Left lobe of liver (tissue), 2 donors: ENCODE measurements at places on chromosomes 16 and 17.
A peak's percentile ranks its signal among the peaks of the same experiment; 100 is the strongest.

GRCh38 chr17:50056217-50056960 is 479 bp downstream of the ITGA3 start:
- no peak for DNase-seq

DNA sequence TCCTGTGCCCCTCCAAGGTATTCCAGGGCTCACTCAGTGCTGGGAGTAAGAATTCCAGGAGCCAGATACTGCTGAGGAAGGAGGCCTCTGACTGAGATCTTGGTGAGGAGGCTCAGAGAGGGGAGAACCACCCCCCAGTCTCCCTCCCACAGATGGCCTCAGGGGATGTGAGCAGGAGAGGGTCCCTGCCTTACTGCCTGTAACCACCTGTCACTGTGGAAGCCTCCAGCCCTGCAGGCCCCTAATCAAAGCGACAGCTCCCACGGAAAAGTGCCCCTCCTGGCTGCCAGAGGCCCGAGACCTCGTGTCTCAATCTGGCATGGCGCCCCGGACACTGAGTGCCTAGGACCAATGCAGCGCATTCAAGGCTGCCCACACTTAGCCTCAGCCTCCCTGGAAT is 7.7 kb upstream of the C17orf113 start:
- no peak for DNase-seq

DNA sequence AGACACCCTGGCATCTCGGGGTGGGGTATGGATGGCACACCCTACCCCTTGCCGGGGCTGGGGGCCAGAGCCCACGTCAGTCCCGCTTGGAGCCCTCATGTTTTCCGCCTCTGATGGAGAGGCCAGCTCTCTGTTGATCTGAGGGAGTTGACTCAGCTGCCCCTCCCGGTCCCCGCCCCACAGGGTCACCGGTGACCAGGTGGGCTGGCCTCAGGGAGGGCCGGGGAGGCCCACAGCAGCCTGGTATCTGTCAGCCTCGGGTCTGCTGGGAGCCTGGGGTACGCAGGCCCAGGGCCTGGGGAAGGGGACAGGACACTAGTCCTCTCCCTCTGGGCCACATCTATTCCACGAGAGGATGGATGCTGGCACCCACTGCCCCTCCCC is 109.5 kb upstream of the CIBAR2 start:
- no peak for DNase-seq

GRCh38 chr17:48893646-48894508 is 1.3 kb downstream of the ATP5MC1 start:
- no peak for DNase-seq

DNA sequence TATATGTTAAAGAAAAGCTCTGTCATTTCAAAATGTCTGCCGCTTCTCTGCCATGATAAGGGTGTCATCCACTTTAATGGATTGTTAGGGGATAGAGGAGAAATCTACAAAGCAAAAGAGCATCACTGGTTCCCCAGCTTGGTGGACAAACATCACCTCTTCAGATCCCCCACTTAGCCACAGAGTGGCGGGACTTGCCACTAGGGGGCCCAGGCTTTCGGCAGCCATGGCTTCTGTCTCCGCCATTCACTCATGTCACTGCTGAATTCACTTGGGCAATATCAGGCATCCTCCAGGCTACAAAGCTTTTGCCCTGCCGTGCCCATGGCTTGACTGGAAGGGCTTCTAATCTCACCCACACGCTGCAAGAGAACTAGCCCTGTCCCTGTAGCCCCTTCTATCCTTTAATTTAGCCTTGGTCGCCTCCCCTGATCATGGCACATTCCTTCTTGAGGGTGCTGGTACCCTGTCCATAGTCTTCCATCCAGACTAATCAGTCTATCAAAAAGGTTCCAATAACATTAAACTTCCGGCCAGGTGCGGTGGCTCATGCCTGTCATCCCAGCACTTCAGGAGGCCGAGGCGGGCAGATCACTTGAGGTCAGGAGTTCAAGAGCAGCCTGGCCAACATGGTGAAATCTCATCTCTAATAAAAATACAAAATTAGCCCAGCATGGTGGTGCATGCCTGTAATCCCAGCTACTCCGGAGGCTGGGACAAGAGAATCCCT is 34.7 kb downstream of the SBK1 start:
- no peak for DNase-seq

DNA sequence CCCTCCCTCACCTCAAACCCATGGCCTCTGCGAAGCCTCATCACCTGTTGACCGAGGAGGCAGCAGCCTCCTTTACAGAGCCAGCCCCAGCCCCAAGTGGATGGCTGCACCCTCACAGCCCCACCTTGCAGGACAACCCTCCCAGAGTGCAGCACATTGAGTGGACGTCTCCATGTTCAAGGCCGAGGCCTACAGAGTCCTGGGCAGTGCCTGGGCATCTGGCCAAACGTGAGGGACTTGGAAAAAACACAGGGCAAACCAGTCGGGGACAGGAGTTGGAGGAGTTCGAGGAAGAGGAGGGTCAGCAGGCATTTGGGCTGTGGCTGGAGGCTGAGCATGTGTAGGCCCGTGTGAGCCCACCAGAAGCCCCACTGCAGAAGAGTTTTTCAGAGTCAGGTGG is 39.6 kb downstream of the ACTG1 start:
- no peak for DNase-seq

- no peak for DNase-seq
Observed at GRCh38 chr16:25395528-25395927, 137.9 kb upstream of the ZKSCAN2 start.

DNA sequence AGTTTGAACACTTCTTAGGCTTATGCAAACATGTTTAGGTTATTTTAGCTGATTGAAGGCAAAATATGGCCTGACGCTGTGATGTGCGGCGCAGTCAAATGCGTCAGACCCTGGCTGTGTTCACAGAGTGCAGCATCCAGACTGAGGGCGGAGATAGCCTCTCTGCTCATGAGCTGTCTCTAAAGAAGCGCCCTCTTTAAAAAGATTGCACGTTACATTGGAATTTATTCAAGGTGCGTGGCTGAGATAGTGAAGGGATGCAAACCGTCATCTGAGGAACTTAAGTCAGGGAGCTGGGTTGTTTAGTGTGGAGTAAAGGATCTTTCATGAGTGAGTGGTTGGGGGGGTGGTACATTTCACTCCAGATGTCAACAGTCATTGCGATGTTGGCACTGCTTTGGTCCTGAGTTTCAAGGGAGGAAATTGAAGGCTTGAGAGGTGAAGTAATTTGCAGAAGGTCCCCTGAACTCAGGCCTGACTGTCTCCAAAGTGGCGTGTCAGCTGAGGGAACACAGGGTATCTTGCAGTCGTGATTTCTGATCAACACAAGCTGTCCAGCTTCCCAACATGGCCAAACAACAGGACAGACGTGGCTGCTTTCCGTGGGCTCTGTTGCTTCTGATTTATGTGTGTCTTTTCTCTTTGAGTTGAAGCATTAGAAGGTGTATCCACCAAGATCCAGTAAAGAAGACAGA is 33.4 kb downstream of the RPTOR start:
- peak; percentile 6 for DNase-seq

DNA sequence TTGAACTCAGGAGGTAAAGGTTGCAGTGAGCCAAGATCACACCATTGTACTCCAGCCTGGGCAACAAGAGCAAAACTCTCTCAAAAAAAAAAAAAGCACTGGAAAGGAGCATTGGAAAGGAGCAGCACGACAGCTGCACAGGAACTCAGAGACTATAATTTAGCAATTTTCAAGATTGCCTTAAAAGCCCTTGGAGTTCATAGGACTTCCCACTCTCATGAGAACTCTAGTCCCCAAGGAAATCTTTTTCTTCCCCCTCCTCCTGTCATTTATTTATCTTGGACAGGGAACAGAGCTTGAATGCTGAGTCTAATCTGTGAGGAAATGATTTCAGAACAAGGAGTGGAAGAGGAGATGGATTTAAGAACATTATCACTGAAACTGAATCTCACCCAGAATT is 69.0 kb downstream of the PLXDC1 start:
- no peak for DNase-seq

GRCh38 chr17:19386974-19387920 is at the start of gene MFAP4:
Gene MFAP4 (minus strand): TSS chr17:19387190. CDS start chr17:19387155, 35 bp downstream.
- DNase-seq = no peak

DNA sequence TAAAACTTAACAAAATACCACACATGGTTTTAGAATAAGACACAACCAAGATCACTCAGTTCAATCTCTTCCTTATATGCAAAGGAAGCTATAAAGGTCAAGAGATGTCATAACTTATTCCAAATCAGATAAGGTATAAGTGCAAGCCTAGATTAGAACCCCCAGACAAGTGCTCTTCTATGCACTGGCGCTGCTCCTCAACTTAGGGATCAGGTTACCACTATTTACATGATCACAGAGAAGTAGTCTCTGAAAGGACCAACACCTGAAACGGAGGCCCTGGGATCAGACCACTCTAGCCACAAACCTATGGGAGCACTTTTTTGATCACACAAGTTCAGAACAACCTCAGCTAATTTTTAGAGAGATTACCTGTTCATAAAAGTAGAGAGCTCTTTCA is 16.6 kb downstream of the COPS3 start:
- DNase-seq = no peak

- DNase-seq = no peak
Observed at GRCh38 chr16:19289811-19290485, 4.4 kb downstream of the CLEC19A start.

GRCh38 chr16:49465661-49466528 is 92.3 kb downstream of the C16orf78 start:
- peak; percentile 18 for DNase-seq

GRCh38 chr17:83111516-83112282 is 32.3 kb downstream of the METRNL start:
- no peak for DNase-seq

DNA sequence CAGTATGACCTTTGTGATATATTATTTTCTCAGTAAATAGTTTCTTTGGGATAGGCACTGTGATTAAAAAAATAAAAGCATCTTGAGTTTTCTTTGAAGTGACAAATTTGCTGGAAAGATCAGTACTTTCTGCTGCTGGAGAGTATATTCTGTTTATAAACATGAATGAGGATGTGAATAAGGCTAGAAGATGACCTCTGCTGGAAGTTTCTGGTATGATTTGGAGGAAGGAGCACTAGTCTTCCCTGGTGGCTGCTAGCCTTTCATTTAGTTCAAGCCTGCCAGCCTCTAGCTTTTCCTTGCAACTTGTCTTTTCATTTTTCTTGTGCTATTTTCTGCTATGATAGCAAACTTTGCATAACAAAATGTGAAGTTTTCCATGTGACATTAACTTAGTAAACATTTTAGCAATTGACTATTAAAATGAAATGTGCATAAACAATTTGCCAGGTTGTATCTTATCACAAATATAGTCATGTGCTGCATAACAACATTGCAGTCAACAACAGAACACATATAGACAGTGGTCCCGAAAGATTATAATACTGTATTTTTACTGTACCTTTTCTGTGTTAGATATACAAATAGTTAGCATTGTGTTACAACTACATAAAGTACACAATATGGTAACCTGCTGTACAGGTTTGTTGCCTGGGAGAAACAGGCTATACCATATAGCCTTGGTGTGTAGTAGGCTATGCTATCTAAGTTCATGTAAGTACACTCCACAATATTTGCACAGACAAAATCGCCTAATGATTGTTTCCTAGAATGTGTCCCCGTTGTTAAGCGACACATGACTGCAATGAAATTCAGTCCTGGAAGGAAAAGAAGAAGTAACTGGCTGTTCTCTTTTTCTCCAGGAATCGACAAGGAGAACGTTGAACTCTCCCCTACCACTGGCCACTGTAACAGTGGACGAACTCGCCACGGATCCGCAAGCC is 18.1 kb upstream of the RAB11FIP4 start:
- no peak for DNase-seq

DNA sequence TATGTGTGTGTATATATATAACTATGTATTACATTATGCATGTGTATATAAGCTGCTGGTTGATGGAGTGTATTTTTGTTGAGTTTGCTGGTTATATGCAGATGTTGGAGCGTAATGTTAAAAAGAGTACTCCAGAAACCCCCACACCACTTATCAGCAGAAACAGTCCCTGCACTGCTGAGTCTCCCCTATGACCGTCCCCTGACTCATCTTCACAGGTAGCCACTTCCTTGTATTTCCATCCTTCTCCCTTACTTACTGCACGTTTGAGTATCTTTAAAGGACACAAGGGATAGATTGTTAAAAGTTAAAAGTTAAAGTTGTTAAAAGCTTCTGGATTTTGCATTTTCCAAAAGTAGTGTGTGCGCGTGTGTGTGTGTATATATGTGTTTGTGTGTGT is 853.9 kb upstream of the EEF2KMT start:
- no peak for DNase-seq

DNA sequence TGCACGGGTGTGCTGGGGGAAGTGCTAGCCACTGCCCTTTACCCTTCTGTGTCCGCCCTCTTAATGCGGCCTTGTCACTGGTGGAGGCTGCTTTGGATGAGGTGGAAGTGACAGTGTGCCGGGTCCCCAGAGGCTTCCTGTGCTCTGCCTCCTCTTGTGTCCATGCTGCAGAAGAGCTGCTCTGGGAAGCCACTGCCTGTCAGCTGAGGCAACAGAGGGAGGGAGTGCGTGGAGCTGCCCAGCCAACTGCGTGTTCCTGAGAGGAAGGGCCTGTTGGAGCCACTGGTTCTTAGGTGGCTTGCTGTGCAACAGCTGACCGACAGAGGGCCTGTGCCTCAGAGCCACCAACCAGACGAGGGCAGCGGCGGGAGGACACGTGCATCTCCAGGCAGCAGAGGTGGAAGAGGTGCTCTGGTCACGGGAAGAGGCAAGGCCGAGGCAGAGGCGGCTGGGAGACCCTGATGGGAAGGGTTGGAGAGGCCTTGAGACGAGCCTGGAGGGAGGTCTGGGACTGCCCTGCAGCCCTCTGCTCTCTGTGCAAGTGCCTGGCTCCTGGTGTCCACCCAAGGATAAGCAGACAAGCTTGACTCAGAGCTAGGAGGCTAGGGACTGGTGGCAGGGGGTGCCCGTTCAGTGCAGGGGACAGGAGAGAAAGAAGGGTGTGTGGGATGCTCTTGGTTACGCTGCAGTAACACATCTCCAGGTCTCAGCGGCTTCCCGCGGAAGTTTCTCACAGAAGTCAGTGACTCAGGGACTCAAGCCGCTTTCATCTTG is 25.4 kb downstream of the B9D1 start:
- peak; percentile 88 for DNase-seq

DNA sequence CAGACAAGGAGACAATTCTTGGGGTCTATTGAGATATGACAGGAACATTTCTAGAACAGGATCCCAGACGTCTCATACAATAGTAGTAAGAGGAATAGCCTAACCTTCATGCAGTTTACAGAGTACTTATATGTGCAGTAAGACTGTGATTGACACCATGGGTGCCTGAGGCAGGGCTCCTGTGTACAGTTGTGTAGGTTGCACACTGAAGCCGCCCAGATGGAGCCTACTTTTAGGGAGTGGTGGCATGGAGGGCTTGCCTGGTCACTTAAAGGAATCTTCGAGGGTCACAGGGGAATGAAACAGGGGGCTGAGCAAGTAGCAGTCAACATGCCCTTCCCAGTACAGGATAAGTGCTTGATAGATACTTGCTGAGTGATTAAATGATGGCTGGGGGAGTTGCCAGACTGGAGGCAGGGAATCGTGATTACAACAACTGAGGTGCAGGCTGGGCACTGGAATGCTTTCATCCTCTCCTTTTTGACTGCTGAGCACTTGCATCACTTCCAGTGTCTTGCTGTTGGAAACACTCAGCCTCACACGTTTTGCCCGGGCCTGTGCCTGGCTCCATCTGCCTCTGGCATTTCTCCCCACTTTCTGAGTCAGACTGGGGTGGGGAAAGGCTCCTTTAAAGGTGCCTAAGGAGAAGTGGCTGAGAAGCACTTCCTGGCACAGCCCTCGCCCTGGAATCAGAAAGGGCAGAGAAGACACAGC is 71.0 kb downstream of the COPRS start:
- DNase-seq = no peak
